ENCODE measurements at places on chromosomes 5 and 9. TPM values are rescaled to one million over a fixed set of nuclear protein-coding genes. Genes with fewer than 3 reads are reported as not detected.

TLN1 gene
- total RNA-seq, result 16.3 TPM

GBGT1 gene
- total RNA-seq, result 2.0 TPM

MARCOL gene
- total RNA-seq, result not detected

MEIKIN gene
- total RNA-seq, result not detected

ARID3C gene
- total RNA-seq, result 0.82 TPM

NR5A1 gene
- not detected for total RNA-seq

MORN5 gene
- total RNA-seq, result 0.82 TPM

SPATA6L gene
- 9.4 TPM for total RNA-seq

ECM2 gene
- 3.3 TPM for total RNA-seq

TAL2 gene
- 13.5 TPM for total RNA-seq

IL4 gene
- not detected for total RNA-seq

CDKN2A gene
- under 0.01 TPM for total RNA-seq

MAML1 gene
- 7.3 TPM for total RNA-seq

All from frontal cortex (tissue), 4 donors.